ENCODE measurements at places on chromosomes 4 and X.

GRCh38 chr4:80125252-80126177 lies 52.5 kb upstream of the ANTXR2 start:
- DNase-seq, result no peak

GRCh38 chr4:138870737-138871554 lies 144.6 kb upstream of the NOCT start:
- peak; percentile 72 for DNase-seq

- no peak for DNase-seq
Measured at GRCh38 chrX:70313503-70313902, 23.6 kb downstream of the KIF4A start.

DNA sequence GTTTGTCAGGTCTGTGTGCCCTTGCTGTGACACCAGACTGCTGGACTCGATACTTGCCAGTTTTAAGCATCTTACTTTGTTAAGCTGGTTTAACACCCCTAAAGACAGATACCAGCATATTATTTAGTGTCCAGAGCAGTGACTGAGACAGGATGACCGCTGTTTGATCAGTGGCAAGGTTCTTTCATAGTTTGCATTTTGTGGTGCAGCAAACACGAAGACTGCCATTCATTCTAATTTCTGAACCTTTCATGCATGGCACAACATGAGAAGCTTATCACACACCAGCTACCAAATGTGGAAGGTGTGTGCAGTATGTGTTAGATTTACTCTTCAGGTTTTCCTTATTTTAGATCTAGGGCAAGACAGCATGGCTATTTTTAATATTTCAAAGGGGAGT lies 28.2 kb downstream of the JADE1 start:
- DNase-seq, result no peak

DNA sequence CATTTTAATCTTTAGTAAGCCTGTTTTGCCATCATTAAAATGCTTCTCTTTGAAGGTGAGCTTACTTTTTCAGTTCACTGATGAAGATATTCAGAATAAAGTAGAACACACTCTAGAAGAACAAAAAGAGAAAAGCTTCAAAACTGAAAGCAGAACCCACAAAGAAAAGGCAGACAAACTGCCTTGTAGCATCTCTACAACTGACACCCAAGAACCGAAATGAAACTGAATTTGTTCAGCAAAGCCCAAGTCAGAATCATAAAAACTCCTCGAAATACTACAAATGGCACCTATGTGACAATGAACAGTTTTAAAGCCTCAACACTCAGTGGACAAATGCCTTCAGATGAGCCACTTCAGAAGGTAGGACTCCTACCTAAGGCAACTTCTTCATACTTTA lies 83.6 kb downstream of the MAML3 start:
- no peak for DNase-seq

GRCh38 chrX:40065296-40066046 lies 32.3 kb downstream of the BCOR start:
- DNase-seq, result no peak

DNA sequence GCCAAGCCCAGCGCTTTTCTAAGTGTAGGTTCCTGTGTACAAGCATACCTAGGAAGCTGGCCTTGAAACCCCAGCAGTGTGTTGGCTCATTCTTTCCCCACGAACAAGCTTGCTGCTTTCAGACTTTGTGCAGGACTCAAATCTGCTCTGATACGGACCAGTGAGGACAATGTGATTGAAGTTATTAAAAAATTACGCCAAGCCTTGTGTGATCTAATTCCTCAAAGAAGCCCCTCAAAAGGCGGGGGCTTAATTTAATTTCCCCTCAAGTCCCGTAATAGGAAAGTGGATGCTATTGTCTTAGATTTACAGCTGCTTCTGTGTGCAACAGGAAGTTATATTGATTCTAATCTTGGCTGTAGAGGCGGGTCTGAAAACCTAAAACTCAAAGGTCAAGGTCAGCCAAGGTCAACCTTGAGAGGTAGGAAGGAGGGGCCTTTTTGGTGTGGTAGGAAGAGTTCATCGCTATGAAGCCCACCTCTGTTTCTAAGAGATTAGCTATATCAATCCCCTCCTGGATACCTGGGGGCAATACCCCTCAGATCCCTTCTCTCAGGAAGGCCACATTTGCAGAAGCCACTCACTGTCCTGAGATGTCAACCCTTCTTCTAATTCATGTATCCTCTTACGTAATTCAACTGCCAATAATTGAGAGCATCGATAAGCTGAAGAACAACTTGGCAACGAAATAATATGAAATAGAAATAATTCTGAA lies 45.1 kb downstream of the TBC1D9 start:
- no peak for DNase-seq

- DNase-seq, result no peak
Measured at GRCh38 chr4:183287677-183288076, 32.4 kb downstream of the CLDN22 start.

DNA sequence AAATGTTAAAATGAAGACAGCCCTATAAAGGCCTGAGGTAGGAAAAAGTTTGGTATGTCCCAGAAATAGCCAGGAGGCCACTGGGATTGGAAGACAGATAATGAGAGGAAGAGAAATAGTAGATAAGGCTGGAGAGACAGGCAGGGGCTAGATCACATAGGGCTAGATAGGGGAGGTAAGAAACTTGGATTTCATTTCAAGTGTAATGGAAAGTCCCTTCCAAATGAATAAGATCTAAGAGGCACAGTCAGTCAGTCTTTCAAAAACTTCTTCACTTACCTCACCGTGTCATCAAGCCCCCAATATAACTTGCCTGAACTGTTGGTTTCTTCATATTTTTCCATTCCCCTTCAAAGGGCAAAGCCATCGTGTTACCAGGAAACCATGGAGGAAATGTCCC lies 121.8 kb downstream of the SPCS3 start:
- DNase-seq, result no peak

DNA sequence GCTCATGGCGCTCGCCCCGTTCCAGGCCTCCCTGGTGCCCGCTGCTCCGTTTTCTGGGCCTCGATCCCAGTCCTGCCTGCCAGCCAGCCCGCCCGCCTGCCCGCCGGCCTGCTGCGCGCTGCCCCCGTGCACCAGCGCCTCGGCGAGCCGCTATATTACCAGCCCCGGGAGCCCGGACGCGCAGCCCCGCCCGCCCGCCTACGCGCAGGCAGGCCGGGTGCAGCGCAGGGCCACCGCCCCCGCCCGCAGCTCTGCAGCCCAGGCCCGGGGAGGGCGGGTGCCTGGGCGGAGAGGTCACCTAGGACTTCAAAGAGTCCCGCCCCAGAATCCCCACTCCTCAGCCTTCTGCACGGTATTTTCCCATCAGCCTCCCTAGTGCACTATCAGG lies at the start of gene MAOB:
TSS of gene MAOB (minus strand) at position 157 of the 388 bp plus-strand sequence. CDS start at position 6, 151 bp downstream.
- DNase-seq, result peak; percentile 5

- no peak for DNase-seq
Measured at GRCh38 chr4:52019936-52020657, at the start of gene LRRC66. Gene LRRC66 (minus strand): TSS chr4:52020363. CDS start chr4:52017613, 2,750 bp downstream.

GRCh38 chr4:1403591-1404572 lies 2.4 kb downstream of the NKX1-1 start:
- no peak for DNase-seq

DNA sequence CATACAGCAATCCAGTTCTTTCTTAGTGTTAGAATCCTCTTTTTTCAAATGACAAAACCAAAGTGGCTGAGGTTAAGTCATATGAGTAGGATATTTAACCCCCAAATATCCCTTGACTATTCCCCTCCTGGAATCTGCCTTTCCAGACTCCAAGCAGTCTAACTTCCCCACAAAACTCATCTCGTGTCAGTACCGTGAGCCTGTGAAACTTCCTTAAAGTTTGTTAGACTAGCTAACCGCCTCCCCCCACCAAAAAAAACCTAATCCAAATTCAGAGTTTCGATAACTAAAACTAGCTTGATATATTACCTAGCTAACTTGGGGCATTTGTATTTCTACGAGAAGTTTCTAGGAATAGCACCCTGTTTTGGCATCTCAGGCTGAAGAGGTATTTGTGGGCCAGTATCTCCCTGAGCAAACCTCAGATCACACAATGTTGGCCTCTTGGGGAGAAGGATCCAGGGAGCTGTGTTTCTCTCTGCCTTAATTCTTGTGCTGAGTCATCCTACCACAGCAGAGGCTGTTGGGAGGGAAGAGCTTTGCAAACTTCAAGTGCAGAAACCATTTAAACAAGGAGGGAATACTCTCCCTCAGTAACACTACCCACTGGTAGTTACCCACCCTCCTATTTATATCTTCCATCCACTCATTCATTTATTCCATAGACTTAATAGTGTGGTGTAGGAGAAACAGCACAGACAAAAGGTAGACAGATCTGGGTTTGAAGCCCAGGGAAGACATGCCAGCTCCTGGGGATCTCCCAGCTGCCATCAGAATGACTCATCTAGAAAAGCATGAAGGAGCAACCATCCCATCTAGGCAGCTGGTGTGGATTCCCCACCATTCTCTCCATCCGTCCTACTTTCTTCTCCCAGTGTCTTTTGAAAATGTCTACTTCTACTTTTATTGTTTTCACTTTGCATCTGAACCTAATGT lies 39.3 kb upstream of the TXK start:
- DNase-seq, result no peak

GRCh38 chr4:80566203-80566872 lies 230.8 kb downstream of the CFAP299 start:
- no peak for DNase-seq

DNA sequence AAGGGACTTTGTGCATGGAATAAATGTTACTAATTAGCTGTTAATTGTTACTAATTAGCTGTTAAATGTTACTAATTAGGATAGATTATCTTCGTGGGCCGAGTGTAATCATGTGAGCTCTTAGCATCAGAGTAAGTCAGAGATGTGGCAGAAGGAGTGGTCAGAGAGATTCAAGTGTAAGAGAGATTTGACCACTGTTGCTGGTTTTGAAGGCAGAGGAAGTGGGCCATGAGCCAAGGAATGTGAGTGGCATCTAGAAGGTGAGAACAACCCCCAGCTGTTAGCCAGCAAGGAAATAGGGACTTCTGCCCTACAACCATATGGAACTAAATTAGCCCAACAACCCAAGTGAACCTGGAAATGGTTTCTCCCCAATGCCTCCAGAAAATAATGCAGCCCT lies 28.2 kb downstream of the ODAPH start:
- no peak for DNase-seq

DNA sequence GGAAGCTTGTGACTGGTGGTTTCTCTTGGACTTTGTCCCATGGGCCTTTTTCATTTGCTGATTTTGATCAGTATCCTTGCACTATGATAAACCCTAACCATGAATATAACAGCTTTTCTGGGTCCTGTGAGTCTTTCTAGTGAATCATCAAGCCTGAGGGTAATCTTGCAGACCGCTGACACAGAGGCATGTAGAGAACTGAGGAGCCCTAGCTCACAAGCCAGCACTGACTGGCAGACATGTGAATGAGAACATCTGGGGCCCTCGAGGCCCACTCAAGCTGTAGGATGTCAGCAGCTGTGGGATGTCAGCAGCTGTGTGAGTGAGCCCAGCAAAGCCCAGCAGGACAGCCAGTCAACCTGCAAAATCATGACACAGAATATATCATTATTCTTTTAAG lies 36.7 kb downstream of the HMGB3 start:
- no peak for DNase-seq

DNA sequence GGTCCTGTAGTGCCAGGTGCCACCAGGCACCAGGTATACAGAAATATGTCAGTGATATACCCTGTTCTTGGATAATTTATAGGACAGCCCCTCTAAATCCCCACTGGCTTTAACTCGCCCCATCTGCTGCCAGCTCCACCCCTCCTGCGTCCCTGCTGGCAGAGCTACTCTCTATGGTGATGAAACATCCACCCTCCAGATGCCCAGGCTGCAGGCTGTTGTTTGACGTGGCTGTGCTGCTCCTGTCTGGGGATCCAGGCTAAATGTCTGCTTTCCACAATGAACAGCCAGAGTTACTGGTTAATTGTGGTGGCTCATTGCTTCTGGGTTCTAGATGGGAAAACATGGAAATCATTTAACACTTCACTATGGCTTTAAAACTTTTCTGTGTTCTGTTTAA lies 12.9 kb downstream of the NHSL2 start:
- no peak for DNase-seq

GRCh38 chr4:22052076-22052475 lies 103.5 kb upstream of the KCNIP4 start:
- no peak for DNase-seq

DNA sequence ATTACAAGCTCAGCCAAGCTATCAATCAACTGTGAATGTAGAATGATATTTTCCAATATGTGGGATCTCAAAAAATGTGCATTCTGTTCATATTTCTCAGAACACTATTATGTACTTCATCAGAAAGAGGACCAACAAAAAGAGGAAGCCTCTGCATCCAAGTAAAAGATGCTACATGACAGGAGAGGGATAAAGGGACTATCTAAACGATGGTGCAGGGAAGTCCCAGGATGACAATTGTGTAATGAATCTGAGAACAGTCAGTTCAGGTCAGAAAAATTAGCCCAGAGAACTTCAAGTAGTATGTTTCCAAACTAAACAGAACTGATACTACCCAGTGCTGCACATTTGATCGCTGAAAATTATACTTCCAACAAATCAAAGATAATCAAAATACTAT lies 127.0 kb downstream of the ZNF330 start:
- no peak for DNase-seq

- DNase-seq, result no peak
Measured at GRCh38 chr4:39255266-39255665, 72.9 kb downstream of the WDR19 start.

GRCh38 chr4:19729886-19730651 lies 521.6 kb upstream of the SLIT2 start:
- no peak for DNase-seq

DNA sequence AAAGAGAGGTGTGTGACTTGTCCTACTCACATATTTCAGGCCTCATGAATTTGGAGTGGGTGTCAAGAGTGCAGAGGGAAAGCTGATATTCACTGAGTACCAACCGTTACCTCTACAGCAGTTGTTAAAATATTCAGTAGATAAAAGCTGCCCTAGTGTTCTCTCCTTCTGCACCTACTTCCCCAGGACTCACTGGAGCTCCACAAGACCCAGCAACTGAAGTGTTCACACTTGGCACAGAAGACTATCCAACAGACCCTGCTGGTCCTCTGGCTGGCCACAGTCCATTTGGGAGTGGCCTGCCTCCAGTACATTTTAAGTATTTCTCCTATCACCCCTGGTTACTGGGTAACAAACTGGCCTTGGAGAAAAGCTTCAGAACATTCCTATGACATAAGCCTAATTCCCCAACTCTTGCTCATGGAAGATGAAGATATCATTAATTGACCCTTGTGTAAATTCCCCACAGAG lies 70.8 kb downstream of the PPARGC1A start:
- DNase-seq, result no peak

GRCh38 chrX:15790769-15791290 lies 546 bp downstream of the ZRSR2 start:
- no peak for DNase-seq

Data from hypothalamus (tissue), 51 donors.